ENCODE measurements at places on chromosomes 7 and 10. TPM values are rescaled to one million over a fixed set of nuclear protein-coding genes. Genes with fewer than 3 reads are reported as not detected.

The OR9A2 gene
- polyA plus RNA-seq = not detected

The ZSCAN21 gene
- polyA plus RNA-seq = 21.3 TPM

The HOXA4 gene
- 22.5 TPM for polyA plus RNA-seq

The TMEM176B gene
- polyA plus RNA-seq = 80.2 TPM

The C10orf105 gene
- 0.06 TPM for polyA plus RNA-seq

The RAB19 gene
- 2.9 TPM for polyA plus RNA-seq

The NT5C2 gene
- 103 TPM for polyA plus RNA-seq

The LLCFC1 gene
- polyA plus RNA-seq = 0.43 TPM

The SPAM1 gene
- not detected for polyA plus RNA-seq

The RBM28 gene
- polyA plus RNA-seq = 44.7 TPM

The ODAD2 gene
- polyA plus RNA-seq = 1.2 TPM
